Smooth muscle cell of the pulmonary artery (primary cell): ENCODE measurements at places on chromosomes 3 and 15. TPM values are rescaled to one million over a fixed set of nuclear protein-coding genes. Genes with fewer than 3 reads are reported as not detected.

PLSCR4 gene
- total RNA-seq: 68.2 and 119 TPM in 2 replicates

SLC38A3 gene
- not detected in 2 replicates for total RNA-seq

PPP2R3A gene
- 9.3 and 9.6 TPM in 2 replicates for total RNA-seq

COPS2 gene
- 78.6 and 91.6 TPM in 2 replicates for total RNA-seq
